Stimulated activated naive B cell treated with anti-CD40 and anti-IgM and Interleukin-4, amounts not matched to agents 10 μg/mL and 1 μg/mL and 100 μg/mL, for 72 hours (primary cell): ENCODE measurements at places on chromosomes 11 and 22.
A peak's percentile ranks its signal among the peaks of the same experiment; 100 is the strongest.

GRCh38 chr11:116360221-116360941 lies 412.4 kb downstream of the BUD13 start:
- H3K27ac ChIP-seq = no peak overlapping the region
- peaks cover 5% of the 10 kb centered on the region for H3K27me3 ChIP-seq
- H3K36me3 ChIP-seq = no peaks in the 10 kb centered on the region

GRCh38 chr22:37454857-37455686 lies 27.8 kb upstream of the ELFN2 start:
- H3K27ac ChIP-seq = no peak overlapping the region
- no peak overlapping the region for H3K4me3 ChIP-seq
- H3K27me3 ChIP-seq = no peaks in the 10 kb centered on the region
- DNase-seq = no peak
- H3K4me1 ChIP-seq = peaks cover 6% of the 10 kb centered on the region

DNA sequence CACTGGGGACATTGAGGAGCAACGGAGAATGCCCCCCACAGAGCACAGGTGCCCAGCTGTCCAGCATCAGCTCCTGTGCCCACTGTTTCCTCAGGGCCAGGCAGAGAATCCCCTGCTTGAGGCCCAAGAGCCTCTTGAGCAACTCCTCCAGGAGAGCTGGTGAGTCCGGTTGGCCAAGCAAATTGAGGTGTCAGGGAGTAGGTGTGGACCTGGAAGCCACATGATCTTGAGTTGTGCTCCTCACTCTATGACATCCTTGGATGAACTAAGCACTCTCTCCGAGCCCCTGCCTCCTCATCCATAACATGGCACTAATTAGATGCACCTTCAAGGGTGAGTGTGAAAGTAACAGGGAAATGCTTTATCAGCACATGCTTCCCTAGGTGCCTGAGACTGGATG lies 121.3 kb downstream of the DBX1 start:
- DNase-seq = no peak
- H3K36me3 ChIP-seq = peaks cover 3% of the 10 kb centered on the region
- peaks cover 3% of the 10 kb centered on the region for H3K27me3 ChIP-seq

DNA sequence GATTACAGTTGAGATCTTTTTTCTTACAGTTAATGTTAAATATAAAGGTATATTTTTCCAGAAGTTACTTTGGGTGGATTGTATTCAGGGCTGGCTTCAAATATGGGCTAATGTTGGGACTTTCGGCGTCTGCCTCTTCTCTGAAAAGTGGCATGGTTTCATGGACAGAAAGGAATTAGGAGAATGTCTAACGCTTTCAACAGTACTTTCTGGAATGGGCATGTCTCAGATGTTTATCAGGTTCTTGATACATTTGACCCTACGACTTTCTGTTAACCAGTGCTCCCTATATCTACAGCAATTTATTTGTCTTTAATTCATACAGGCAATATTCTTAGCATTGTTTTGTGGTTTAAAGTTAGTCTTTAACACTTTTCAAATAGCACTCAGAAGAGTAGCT lies 33.7 kb downstream of the ZC3H12C start:
- H3K4me1 ChIP-seq = peaks cover 5% of the 10 kb centered on the region
- H3K4me3 ChIP-seq = no peak overlapping the region
- no peak overlapping the region for H3K27ac ChIP-seq
- peaks cover 9% of the 10 kb centered on the region for H3K36me3 ChIP-seq
- DNase-seq = no peak

DNA sequence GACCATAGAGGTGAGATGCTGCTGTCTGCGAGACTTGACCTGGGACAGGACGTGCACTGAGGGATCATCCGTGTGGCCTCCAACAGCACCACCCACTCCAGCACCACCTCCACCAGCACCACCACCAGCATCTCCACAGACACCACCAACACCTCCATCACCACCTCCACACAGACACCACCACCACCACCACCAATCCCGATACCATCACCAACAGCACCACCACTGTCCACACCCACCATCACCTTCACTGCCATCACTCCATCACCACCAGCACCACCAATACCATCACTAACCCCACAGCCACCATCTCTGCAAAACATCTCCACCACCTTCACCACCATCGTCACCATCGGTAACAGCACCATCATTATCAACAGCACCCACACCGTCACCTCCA lies 26.6 kb upstream of the SLC22A12 start:
- DNase-seq = no peak
- H3K36me3 ChIP-seq = no peaks in the 10 kb centered on the region
- peaks cover 18% of the 10 kb centered on the region for H3K27me3 ChIP-seq
- no peak overlapping the region for H3K27ac ChIP-seq

GRCh38 chr22:30325724-30326254 lies 952 bp downstream of the TBC1D10A start:
- peaks cover 41% of the 10 kb centered on the region for H3K4me1 ChIP-seq
- peak overlapping the region; percentile 92 for H3K4me3 ChIP-seq
- H3K36me3 ChIP-seq = peaks cover 30% of the 10 kb centered on the region
- H3K27ac ChIP-seq = peak overlapping the region; percentile 89
- H3K27me3 ChIP-seq = no peaks in the 10 kb centered on the region

- H3K36me3 ChIP-seq = no peaks in the 10 kb centered on the region
- H3K4me1 ChIP-seq = no peaks in the 10 kb centered on the region
- no peak for DNase-seq
Observed at GRCh38 chr22:44412136-44412731, 85.8 kb downstream of the RTL6 start.

DNA sequence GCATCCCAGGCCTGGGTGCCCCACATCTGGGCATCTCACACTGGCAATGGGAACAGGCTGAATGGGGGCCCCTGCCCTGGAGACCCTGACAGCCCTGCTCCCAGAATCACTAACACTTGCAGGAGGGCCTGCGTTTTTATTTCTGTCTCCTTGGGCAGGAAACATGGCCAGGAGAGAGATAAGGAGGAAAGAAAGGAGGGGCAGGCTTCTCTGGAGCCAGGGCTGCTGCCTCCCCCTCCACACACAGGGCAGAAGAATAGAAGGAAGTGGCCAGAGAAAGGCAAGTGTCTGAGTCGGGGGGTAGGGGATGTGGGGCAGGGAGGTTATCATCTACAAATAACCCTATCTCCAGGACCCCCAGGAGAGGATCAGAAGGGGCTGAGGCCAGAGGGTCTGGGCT lies 25.5 kb upstream of the TSPAN18 start:
- H3K4me3 ChIP-seq = no peak overlapping the region
- no peak overlapping the region for H3K27ac ChIP-seq

GRCh38 chr11:67605231-67606011 lies 1.3 kb upstream of the NDUFV1 start:
- H3K27me3 ChIP-seq = peaks cover 17% of the 10 kb centered on the region
- H3K27ac ChIP-seq = peak overlapping the region; percentile 77
- H3K4me1 ChIP-seq = peaks cover 21% of the 10 kb centered on the region
- peaks cover 17% of the 10 kb centered on the region for H3K36me3 ChIP-seq
- peak overlapping the region; percentile 71 for H3K4me3 ChIP-seq

DNA sequence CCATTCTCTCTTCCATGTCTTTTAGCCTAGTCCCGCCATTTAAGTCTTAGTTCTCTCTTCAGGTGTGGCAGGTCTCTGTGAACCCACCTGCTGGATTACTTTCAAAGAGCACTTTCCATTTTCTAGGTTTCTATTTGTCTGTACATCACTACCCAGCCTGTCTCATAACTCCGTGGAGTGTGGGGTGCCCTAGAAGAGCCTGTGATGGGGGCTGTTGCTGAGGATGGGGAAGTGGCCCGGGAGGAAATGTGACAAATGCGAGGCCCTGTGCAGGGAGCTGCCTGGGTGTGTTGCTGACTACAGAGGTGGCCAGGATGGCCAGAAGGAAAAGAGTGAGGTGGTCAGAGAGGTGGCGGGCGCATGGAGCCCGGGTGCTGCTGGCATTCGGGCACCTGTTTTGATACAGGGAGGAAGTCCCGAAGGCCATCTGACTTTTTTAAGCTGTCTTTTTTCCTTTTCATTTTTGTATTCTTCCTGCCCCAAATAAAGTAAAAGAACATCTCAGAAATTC lies 10.7 kb downstream of the DGCR8 start:
- DNase-seq = no peak
- H3K27me3 ChIP-seq = no peaks in the 10 kb centered on the region
- H3K4me1 ChIP-seq = peaks cover 8% of the 10 kb centered on the region
- H3K36me3 ChIP-seq = peaks cover 76% of the 10 kb centered on the region
- no peak overlapping the region for H3K27ac ChIP-seq

GRCh38 chr11:123308077-123308476 lies 113.0 kb upstream of the CLMP start:
- peaks cover 2% of the 10 kb centered on the region for H3K4me1 ChIP-seq
- H3K27me3 ChIP-seq = no peaks in the 10 kb centered on the region
- H3K36me3 ChIP-seq = no peaks in the 10 kb centered on the region
- H3K27ac ChIP-seq = no peak overlapping the region

DNA sequence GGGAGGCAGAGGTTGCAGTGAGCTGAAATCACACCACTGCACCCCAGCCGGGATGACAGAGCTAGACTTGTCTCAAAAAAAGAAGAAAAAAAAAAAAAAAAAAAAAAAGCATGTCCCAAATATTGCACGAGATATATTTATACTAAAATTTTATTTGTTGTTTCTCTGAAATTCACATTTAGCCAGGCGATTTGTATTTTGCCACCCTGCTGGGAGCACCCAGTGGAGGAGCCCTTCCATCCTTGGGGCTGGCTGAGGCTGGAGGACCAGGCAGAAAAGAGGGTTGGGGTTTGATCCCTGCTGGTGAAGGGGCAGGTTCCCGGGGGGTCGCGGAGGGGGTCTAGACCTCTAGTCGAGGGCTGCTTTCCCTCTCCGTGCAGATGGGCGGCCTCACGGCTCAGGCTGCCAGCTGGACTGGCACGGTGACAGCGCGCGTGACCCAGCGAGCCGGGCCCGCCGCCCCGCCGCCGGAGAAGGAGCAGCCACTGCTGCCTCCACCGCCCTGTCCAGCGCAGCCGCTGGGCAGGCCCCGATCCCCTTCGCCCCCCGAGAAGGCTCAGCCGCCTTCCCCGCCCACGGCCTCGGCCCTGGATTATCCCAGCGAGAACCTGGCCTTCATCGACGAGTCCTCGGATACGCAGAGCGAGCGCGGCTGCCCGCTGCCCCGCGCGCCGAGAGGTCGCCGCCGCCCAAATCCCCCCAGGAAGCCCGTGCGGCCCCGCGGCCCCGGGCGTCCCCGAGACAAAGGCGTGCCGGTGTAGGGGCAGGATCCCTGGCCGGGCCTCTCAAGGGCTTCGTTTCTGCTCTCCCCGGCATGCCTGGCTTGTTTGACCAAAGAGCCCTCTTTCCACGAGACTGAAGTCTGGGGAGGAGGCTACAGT lies 952 bp upstream of the CATSPERZ start:
- H3K27me3 ChIP-seq = peaks cover 76% of the 10 kb centered on the region
- H3K27ac ChIP-seq = peak overlapping the region; percentile 65
- peaks cover 39% of the 10 kb centered on the region for H3K4me1 ChIP-seq
- H3K4me3 ChIP-seq = peak overlapping the region; percentile 85
- DNase-seq = no peak
- H3K36me3 ChIP-seq = no peaks in the 10 kb centered on the region

DNA sequence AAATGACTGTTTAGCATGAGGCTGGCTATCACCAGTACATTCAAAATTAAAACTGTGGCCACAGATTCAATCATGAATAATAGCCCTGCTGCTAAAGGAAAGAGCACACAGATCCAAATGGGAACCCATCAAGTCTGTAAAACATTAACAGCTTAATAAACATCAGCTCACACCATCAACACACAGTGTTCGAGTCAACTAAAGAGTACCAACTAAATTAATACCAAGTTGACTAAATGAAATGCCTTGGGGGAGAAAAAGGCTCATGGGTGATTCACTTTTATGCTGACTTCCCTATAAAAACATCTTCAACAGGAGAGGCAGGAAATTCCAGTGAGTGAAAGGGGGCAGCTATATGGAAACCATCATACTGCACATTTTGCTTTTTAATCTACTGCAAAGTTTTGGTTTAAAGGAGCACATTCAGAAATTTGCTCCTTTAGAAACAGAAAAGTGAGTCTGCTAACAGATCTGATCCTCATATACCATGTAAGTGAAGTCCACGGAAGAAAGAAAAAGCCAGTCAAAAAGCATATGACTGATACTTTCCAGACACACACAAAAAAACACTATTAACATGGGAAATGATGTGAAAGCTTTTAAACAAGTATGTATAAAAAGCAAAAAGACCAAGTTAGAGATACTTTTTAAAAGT lies 16.3 kb downstream of the LGR4 start:
- no peaks in the 10 kb centered on the region for H3K36me3 ChIP-seq
- no peak overlapping the region for H3K27ac ChIP-seq
- H3K27me3 ChIP-seq = no peaks in the 10 kb centered on the region
- no peak for DNase-seq
- H3K4me1 ChIP-seq = no peaks in the 10 kb centered on the region

DNA sequence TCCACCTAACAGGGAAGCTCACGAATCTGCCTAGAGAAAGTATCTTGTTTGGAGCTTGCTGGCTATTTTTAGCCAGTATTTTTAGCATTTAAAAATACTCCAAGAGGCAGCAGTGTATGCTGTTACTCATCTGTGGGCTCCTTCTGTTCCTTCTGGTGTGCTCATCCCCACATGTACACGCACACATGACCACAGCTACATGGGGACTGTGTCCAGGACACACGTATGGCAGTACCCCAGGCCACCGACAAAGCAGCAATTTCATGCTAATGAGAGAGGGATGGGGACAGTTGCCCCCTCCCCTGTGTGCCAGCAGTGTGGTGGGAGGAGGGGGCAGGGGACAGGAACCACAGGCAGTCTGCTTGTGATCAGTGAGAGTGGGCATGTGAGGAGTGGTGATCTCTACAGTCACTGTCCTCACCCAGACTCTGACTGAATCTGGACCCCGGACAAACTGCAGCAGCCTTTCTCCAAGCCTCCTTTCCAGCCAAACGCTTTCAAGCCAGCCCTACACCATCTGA lies 16.4 kb downstream of the USP2 start:
- peaks cover 73% of the 10 kb centered on the region for H3K27me3 ChIP-seq
- H3K36me3 ChIP-seq = peaks cover 6% of the 10 kb centered on the region
- H3K4me1 ChIP-seq = peaks cover 18% of the 10 kb centered on the region
- no peak overlapping the region for H3K27ac ChIP-seq
- DNase-seq = no peak
- H3K4me3 ChIP-seq = no peak overlapping the region

DNA sequence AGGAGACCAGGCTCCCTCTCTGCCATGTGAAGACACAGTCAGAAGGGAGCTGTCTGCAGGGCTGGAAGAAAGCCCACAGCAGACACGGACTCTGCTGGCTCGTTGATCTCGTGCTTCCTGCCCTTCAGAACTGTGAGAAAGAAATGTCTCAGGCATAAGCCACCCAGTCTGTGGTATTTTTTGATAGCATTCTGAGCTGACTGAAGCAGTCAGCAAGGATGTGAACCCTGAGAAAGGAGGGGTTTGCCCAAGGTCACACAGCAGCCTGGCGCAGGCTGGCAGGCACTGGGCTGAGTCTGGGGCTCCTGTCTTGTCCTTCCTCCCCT lies 255.1 kb upstream of the B3GAT1 start:
- H3K27me3 ChIP-seq = peaks cover 11% of the 10 kb centered on the region
- no peak overlapping the region for H3K4me3 ChIP-seq
- DNase-seq = no peak
- H3K4me1 ChIP-seq = no peaks in the 10 kb centered on the region
- no peak overlapping the region for H3K27ac ChIP-seq

DNA sequence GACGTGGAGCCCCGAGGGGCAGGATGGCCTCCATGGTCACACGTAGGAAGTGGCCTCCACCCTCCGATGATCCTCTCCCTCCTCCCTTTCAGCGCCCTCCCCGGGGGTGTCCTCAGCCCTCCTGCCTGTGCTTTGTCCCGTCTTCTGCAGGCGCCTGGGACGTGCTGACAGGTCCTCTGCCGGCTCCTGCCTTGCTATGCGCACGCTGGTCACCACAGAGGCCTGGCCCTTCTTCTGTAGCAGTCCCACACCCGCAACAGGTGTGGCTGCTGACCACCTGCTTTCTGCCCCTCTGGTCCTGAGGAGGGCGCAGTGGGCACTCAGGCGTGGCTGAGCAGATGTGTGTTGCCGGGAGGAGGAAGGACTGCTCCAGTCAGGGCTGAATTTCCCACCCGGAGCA lies 27.7 kb upstream of the PPP6R3 start:
- no peak overlapping the region for H3K27ac ChIP-seq
- no peaks in the 10 kb centered on the region for H3K27me3 ChIP-seq
- no peak overlapping the region for H3K4me3 ChIP-seq
- no peaks in the 10 kb centered on the region for H3K4me1 ChIP-seq
- no peak for DNase-seq
